ENCODE measurements at places on chromosomes 11 and 22. TPM values are rescaled to one million over a fixed set of nuclear protein-coding genes. Genes with fewer than 3 reads are reported as not detected.

- DNase-seq, result no peak
- no peak overlapping the region for H3K27ac ChIP-seq
- H3K27me3 ChIP-seq, result no peaks in the 10 kb centered on the region
- peaks cover 15% of the 10 kb centered on the region for H3K36me3 ChIP-seq
- H3K4me1 ChIP-seq, result no peaks in the 10 kb centered on the region
- H3K4me3 ChIP-seq, result no peak overlapping the region
These were observed 86.3 kb downstream of the KIAA1671 start for GRCh38 chr22:25038771-25039170.

DNA sequence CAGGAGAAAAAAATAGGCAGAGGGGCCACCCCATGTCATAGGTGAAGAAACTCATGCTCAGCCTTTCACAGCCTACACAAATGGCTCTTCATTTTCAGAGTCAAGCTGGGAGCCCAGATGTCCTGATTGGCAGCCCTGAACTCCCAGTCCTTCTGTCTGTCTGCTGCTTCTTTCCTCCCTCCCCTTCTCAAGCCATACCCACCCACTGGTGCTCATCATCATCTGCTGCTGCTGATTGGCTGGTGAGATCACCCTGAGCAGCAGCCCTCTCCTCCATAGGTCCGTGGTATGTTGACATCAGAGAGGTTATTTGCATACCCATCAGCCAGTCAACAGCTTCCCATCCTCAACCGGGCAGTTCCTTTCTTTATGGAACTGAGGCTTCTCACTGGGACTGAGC, 46.1 kb upstream of the PRDM11 start:
- no peak for DNase-seq
- peaks cover 18% of the 10 kb centered on the region for H3K27me3 ChIP-seq
- no peak overlapping the region for H3K27ac ChIP-seq
- H3K36me3 ChIP-seq, result no peaks in the 10 kb centered on the region
- no peak overlapping the region for H3K4me3 ChIP-seq

DNA sequence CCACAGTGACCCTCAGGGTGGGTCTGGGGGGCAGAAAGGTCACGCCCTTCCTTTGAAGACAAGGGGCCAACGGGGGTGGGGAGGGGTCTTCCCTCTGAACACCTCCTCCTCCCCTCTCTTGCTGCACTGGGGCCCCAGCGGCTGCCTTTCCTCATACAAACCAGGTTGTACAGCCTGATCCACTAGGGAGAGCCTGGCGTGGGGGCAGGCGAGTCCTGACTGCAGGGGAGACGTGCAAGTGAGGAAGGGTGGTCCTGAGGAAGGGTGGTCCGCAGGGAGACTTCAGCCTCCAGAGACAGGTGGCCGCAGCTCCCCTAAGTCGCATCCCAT, 43.6 kb upstream of the LINC01488 start:
- H3K4me3 ChIP-seq, result no peak overlapping the region
- DNase-seq, result no peak
- no peaks in the 10 kb centered on the region for H3K36me3 ChIP-seq
- no peak overlapping the region for H3K27ac ChIP-seq

DNA sequence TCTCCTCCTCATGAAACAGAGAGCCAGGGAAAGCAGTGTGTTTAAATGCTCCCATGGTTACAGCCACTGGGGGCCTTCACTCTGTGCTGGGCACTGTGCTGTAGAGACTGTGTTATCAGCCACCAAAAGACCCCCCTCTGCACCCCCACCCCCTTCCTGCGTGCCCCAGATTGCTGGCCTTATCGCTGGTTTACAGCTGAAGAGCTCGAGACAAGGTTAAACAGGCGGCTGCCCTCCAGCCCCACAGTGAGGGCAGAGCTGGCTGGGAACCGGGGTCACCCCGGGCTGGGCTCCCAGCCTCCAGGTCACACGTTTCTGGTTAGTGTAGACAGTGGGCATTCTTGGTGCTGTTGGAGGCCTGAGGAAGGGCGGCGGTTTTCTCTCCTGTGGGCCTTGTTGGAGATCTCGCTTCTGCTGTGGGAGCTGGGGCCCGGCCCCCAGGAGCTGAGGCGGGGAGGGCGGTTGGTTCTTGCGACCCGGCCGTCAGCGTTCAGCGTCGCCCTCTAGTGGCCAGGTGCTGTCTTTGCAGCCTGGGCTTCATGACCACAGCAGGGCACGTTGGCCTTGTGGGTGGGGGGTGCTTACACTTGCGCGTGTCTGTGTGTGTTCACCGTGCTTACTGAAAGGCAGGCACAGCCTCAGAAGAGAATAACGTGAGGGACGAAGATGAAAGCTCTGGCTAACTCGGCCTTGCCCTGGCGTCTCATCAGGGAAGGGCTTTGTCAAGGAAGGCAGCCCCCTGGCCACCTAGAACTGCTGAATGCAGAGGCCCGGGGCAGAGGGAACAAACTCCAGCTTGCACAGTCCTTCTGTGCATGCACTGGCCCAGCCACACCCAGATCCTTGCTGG, 40.8 kb downstream of the TBC1D22A start:
- DNase-seq, result peak; percentile 68
- no peak overlapping the region for H3K4me3 ChIP-seq
- no peaks in the 10 kb centered on the region for H3K36me3 ChIP-seq

DNA sequence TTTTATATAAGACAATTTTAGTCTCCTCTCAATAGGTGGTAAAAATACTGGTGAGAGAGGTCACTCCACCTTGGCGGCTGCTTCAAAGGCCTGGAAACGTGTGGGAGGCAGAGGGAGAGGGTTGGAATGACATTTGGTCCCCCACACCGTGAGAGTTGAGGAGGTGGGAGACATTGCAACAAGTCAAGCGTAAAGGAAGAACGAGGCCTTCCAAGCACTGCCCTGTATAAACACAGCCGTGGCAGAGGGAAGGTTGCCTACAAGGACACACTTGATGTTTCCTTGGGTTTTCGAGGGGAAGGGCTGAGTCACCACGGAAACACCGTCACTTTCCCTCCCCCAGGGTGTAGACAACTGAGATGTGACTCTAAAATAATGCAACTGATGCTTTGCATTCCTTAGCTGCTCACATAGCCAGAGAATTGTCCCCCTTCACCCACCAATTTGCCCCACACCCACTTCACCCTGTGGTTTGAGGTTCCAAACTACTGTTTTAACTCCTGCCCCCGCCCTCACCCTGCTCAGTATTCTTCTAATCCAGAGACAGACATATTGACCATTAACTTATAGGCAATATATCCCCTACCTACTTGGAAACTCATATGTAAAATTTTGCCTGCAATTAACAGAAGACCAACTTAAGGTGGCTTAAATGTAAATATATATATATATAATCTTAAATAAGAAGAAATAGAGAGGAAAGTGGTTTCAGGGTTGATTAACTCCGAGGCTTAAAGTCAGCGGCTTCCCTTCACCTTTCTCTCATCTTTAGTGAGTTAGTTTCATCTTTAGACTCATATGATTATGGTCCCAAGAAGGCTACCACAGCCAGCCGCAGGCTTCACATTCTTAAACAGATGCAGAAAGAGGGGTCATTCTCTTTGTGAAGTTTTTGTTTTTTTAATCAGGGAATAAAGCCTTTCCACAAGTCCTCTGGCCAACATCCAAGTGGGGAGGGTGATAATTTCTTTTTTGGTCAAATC, 54.1 kb upstream of the BDNF start:
- H3K27me3 ChIP-seq, result no peaks in the 10 kb centered on the region
- no peak for DNase-seq
- H3K4me1 ChIP-seq, result no peaks in the 10 kb centered on the region
- H3K4me3 ChIP-seq, result no peak overlapping the region

- H3K36me3 ChIP-seq, result no peaks in the 10 kb centered on the region
- H3K27ac ChIP-seq, result no peak overlapping the region
- H3K4me3 ChIP-seq, result no peak overlapping the region
- no peak for DNase-seq
- H3K4me1 ChIP-seq, result no peaks in the 10 kb centered on the region
These were observed 339.8 kb upstream of the NARS2 start for GRCh38 chr11:78914503-78914902.

DNA sequence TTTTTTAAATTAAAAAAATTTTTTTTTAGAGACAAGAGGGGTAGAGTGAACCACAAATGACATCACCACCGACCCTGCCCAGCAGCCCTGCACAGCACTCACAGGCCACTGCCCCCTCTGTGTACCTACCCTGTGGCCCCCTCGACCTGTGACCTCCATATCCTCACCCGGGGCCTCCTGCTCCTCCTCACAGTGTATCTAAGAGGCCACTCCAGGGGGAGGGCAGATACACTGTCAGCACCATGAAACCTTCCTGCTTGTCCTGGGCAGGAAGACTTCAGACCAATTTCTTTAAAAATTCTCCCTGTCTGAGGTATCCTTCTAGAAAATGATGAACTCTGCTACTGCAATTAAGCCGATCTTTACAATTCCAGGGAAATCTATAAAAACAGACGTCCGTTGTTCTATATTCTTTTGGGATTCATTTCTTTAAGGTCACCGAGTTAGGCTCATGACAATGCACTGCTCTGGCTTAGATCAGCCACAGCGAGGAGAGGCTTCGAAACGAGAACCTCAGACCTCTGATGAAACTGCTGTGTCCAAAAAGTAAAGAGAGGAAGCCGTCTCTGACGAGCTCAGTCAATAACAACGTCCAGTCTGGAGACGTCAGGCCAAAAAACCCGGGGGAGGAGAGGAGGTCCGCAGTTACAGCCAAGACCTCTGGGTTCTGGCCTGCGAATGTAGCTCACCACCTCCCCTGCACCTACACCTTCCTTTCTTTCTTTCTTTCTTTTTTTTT, 17.5 kb downstream of the NFAM1 start:
- H3K36me3 ChIP-seq, result no peaks in the 10 kb centered on the region
- no peaks in the 10 kb centered on the region for H3K4me1 ChIP-seq
- no peak overlapping the region for H3K27ac ChIP-seq
- no peak overlapping the region for H3K4me3 ChIP-seq

DNA sequence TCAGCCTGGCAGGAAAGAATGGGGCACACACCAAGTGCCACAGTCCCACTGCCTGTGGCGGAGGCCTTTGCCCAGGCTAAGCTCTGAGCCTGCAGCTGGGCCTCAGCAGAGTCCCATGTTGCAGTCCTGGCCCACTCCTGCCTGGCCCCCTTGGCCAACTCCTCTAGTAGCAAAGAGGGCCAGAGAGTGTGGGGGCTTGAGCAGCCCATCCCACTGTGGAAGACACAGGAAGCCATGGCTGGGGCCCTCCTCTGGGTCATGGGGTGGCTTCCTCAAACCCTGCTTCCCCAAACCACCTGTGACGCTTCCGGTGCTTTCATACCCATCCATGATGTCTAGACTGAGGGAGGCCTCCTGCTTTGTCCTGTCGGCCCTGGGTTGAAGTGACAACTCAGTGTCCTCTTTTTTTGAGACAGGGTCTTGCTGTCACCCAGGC, 5.8 kb downstream of the RPS19BP1 start:
- H3K36me3 ChIP-seq, result peaks cover 21% of the 10 kb centered on the region
- H3K27ac ChIP-seq, result peak overlapping the region; percentile 99
- H3K4me3 ChIP-seq, result no peak overlapping the region
- no peaks in the 10 kb centered on the region for H3K27me3 ChIP-seq

- H3K36me3 ChIP-seq, result no peaks in the 10 kb centered on the region
- DNase-seq, result no peak
- no peak overlapping the region for H3K4me3 ChIP-seq
- no peaks in the 10 kb centered on the region for H3K4me1 ChIP-seq
- no peak overlapping the region for H3K27ac ChIP-seq
These were observed 1101.6 kb upstream of the RAG2 start for GRCh38 chr11:37699644-37700043.

GRCh38 chr22:46070803-46071450, 79.4 kb upstream of the PPARA start:
- peak; percentile 81 for DNase-seq
- H3K4me3 ChIP-seq, result peak overlapping the region; percentile 77
- no peaks in the 10 kb centered on the region for H3K27me3 ChIP-seq

DNA sequence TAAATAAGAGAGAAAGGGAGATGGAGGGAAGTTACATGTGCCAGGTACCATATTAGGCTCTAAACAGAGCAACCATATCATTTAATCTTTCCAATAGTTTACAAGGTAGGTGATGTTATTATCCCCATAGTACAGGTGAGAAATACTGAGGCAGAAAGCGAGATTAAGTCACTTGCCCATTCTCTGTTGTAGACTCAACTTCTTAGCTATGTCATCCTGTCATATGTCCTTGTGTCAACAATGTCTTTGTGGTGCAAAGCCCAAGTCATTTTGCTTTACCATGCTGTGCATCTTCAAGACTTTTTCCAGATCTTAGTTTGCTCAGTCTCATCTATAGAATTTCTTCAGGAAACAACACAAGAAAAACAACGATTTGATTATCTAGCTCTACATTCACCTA, 205.0 kb upstream of the E2F8 start:
- H3K4me3 ChIP-seq, result no peak overlapping the region
- H3K27me3 ChIP-seq, result no peaks in the 10 kb centered on the region
- no peaks in the 10 kb centered on the region for H3K36me3 ChIP-seq
- DNase-seq, result no peak
- no peaks in the 10 kb centered on the region for H3K4me1 ChIP-seq
- H3K27ac ChIP-seq, result no peak overlapping the region

GRCh38 chr22:25021976-25022711, 69.6 kb downstream of the KIAA1671 start:
- DNase-seq, result no peak
- H3K4me3 ChIP-seq, result no peak overlapping the region
- H3K4me1 ChIP-seq, result no peaks in the 10 kb centered on the region
- H3K27ac ChIP-seq, result no peak overlapping the region
- H3K27me3 ChIP-seq, result no peaks in the 10 kb centered on the region

DNA sequence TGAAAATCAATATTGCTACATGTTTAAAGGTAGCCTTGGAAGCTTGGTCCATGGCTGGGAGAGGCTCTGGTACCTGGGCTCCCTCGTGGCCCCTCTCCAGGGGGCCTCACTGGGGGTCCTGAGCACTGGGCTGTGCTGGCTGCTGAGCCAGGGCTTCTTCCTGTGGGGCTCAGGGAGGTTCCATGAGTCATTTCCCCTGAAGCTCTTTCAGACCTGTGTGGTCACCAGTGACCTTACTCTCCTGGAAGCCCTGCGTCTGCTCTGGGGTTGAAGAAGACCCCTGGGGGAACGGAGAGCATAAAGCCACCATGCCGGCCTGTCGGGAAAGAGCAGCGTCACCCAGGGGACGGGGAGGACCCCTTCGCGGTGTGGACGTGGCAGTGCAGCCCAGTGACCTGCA, 389.0 kb downstream of the TBC1D22A start:
- H3K4me1 ChIP-seq, result peaks cover 15% of the 10 kb centered on the region
- H3K27ac ChIP-seq, result no peak overlapping the region
- DNase-seq, result no peak
- no peaks in the 10 kb centered on the region for H3K36me3 ChIP-seq
- no peak overlapping the region for H3K4me3 ChIP-seq

DNA sequence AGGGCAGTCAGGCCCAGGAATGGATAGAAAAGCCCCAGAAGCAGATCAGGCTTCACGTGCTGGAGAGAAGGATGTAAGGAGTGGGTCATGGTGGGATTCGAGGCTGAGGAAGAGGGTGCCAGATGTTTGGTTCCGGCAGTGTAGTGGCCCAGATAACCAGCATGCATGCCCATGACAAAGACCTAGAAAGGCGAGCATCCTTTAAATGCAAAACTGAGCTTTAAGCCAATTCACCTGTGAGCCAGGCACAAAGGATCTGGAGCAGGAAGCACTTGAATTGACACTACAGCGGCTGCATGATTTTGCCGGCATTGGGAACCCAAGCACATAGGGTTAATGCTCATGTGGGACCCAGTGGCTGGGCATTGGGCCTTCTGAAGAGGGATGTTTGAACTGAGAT, 185.5 kb downstream of the TRIM29 start:
- no peak overlapping the region for H3K27ac ChIP-seq
- no peak for DNase-seq
- H3K4me1 ChIP-seq, result no peaks in the 10 kb centered on the region
- H3K4me3 ChIP-seq, result no peak overlapping the region

Gene DEUP1
- total RNA-seq, result not detected

Gene CPT1B
- 7.2 TPM for total RNA-seq

Gene EFCAB6
- 5.7 TPM for total RNA-seq

Gene CDC42EP1
- 15.3 TPM for total RNA-seq

Gene SIPA1
- total RNA-seq, result 25.7 TPM

Gene A4GALT
- 26.8 TPM for total RNA-seq

Gene CCDC73
- total RNA-seq, result not detected

Gene MS4A2
- 2.5 TPM for total RNA-seq

Gene DMC1
- 2.2 TPM for total RNA-seq
